ENCODE measurements at places on chromosomes 5 and 9. TPM values are rescaled to one million over a fixed set of nuclear protein-coding genes. Genes with fewer than 3 reads are reported as not detected.

The DOCK2 gene
- 198 TPM for total RNA-seq

- no peaks in the 10 kb centered on the region for H3K36me3 ChIP-seq
- no peak overlapping the region for H3K4me3 ChIP-seq
- H3K27ac ChIP-seq: no peak overlapping the region
- H3K4me1 ChIP-seq: peaks cover 33% of the 10 kb centered on the region
Measured at GRCh38 chr9:35914301-35914807, 5.1 kb downstream of the SPAAR start.

DNA sequence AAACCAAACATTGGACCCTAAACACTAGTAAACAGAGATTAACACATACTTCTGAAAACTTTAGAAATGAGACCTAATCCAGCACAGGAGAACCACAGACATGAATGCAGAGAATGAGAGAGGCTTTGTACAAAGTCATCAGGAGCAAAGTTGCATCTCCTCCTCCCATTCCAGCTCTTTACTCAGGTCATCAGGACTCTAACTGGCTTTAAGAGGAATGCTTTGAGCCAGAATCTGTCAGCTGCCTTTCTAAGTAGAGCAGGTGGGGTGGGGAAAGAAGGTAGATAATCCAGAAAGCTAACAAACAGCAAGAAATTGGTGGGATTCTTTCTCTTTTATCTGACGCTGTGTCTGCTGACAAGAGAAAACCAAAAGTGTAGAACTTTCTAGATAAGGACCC lies 582.7 kb upstream of the DMAC1 start:
- H3K27me3 ChIP-seq: peaks cover 2% of the 10 kb centered on the region
- H3K27ac ChIP-seq: no peak overlapping the region
- H3K4me1 ChIP-seq: no peaks in the 10 kb centered on the region

DNA sequence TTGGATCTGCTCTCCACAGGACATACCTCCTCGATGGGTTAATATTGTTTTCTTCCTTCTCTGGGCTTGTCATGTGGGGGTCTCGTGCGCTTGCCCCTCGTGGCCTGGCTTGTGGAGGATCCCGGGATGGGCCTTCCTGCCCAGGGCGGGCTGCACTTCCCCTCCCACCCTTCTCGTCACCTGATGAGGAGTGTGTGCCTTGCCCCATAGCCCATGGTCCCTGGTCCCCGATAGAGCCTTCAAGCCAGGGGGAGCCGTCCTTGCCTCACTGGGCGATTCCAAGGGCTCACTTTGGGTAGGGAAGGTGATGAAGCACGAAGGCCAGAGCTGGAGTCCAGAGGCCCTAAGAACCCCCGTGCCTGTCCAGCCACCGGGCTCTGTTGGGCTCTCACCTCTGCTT lies 28.7 kb downstream of the DYNC2I2 start:
- no peak for DNase-seq
- no peak overlapping the region for H3K4me3 ChIP-seq
- no peak overlapping the region for H3K27ac ChIP-seq
- H3K36me3 ChIP-seq: peaks cover 41% of the 10 kb centered on the region
- H3K4me1 ChIP-seq: no peaks in the 10 kb centered on the region

Measured in activated CD4-positive, alpha-beta T cell treated with anti-CD3 and anti-CD28 coated beads for 36 hours (primary cell).